Cardiac fibroblast (primary cell): ENCODE measurements at places on chromosomes 5 and 9.
A peak's percentile ranks its signal among the peaks of the same experiment; 100 is the strongest.

GRCh38 chr9:125600194-125600593 lies 106.8 kb downstream of the MAPKAP1 start:
- peak; percentile 21 for DNase-seq

DNA sequence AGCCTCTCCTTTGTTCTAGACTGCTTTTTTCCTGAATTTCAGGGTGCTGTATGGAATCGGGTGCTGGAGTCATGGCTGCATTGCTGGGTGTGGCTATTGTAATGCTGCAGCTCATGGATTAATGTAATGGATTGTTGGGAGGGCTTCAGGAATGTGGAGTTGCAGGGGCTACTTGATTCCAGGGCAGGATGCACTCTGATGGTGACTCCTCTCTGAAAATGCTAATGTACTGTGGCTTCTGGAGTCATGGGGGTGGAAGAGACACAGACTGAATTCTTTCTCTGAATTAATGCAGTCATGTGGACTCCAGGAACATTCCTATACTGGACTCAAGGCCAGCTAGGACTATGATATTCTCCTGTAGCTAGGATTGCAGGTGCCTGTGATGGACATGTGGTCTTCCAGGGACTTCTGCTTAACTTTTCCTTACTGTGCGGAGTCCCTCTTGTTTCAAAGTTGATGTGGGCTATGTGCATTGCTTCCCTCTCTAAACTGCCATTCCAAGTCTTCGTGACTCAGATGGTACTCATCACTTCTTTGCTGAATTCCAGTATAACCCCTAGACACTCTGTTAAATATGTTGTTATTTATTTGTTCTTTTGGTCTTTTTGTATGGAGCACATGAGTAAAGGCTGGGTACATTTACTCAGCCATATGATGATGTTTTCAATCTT lies 396.2 kb downstream of the KCTD16 start:
- DNase-seq: no peak

- peak; percentile 14 for DNase-seq
Observed at GRCh38 chr9:33992632-33993031, 56.1 kb downstream of the UBAP2 start.

DNA sequence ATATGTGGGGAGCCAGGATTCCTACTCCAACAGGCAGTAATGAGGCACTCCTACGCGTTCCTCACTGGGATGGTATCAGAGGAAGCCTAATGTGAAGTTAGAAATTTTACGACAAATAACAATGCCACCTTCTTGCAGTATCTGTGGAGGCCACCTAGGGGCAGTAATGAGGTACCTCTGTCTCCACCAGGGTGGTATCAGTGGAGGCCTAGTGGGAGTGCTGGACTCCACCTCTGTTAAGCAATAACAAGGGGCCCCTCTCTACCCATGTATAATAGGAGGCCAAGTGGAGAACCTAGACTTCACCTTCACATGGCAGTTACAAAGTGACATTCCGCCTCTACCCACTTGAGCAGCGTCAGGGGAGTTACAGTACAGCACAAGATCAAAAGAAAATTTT lies 147.9 kb downstream of the PLPPR1 start:
- DNase-seq: no peak

GRCh38 chr5:14292766-14293658 lies 149.9 kb downstream of the TRIO start:
- DNase-seq: no peak
